ENCODE measurements at places on chromosomes 13 and 19.

DNA sequence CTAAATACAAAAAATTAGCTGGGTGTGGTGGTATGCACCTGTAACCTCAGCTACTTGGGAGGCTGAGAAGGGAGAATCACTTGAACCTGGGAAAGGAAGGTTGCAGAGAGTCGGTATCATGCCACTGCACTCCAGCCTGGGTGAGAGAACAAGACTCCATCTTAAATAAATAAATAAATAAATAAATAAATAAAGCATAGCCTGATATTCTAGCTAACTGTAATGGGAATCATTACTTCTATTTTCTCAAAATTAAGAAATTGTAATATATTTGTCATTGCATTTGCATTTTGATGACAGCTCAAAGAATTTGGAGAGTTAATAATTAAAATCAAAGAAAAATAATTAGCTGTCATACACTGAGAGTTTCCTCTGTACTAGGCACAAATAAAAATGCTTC lies 561.1 kb downstream of the EFNB2 start:
- DNase-seq: no peak

DNA sequence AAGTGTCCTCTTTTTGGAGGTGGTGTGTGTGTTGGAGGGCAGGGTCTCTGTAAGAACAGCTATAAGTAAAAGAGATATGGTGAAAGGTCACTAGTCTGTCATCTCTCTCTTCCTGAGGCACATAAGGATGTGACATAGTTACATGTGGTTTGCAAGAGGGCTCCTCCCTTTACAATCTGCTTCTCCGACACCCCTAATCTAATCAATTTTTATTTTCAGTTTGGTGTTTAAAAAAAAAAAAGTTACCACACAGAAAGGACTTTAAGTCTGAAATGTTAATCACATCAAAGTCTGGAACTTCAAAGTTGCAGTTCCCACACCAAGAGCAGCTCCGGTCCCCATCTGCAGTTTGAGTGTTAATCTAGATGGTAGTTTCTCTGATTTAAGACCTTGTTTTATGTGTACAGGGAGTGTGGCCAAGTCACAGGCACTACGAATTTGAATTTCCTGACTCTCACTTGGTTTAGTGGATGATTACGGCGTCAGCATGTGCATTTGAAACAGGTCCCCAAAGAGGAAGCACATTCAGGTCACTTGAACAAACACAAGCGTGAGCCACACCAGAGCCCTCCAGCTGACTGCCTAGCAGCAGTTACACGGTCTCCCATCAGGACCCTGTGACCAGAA lies 53.1 kb downstream of the FOXO1 start:
- no peak for DNase-seq

- DNase-seq: no peak
Measured at GRCh38 chr13:38905081-38905480, 85.5 kb downstream of the STOML3 start.

DNA sequence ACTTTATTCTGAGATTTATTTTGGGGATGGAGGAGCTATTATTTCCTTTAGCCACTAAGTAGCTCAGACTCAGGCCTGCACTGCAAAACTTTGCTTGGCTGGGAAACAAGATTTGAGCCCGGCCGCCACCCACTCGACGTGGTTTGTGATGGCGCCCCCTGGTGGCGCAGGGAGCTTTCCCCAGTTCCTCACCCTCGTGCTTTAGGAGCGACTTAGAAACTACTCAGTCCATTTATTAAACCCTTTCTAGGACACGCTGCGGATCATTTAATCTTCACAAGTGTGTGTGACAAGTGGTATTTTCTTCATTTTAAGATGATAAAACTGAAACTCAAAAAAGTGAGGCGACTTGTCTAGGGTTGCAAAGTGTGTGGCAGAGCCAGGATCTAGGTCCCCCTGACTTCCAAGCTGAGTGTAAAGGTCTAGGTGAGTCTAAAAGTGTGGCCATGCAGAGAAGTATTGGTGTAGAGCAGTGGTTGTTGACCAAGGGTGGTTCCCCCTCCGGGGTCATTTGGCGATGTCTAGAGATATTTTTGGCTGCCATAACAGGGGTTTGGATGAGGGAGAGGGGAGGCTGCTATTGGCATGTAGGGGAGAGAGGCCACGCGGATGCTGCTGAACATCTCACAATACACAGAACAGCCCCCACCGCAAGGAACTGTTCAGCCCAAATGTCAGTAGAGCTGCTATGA lies 2.2 kb downstream of the CXCL17 start:
- DNase-seq: peak; percentile 76

DNA sequence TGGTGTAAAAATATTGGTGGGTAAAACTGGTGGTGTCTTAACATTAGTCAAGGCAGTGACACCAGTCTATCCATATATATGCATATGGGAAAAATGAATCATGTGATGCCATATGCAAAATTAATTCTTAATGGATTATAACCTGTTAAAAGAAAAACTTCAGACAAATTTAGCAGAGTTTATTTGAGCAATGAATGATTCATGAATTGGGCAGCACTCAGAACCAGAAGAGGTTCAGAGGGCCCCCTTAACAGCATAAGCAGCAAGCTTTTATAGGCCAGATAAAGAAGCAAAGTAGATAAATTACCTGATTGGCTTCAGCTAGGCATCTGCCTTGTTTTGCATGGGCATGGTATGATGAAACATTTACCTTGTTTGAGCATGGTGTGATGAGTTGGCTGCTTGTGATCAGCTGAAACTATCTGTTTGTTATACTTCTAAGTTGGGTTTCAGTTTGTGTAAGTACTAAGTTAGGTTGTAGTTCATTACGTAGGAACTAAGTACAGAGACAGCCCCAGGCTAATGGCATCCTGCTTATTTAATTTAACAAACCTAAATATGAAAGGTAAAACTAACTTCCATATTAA lies 66.6 kb downstream of the DNAJC15 start:
- no peak for DNase-seq

- no peak for DNase-seq
Measured at GRCh38 chr13:46354156-46355087, 32.6 kb downstream of the RUBCNL start.

DNA sequence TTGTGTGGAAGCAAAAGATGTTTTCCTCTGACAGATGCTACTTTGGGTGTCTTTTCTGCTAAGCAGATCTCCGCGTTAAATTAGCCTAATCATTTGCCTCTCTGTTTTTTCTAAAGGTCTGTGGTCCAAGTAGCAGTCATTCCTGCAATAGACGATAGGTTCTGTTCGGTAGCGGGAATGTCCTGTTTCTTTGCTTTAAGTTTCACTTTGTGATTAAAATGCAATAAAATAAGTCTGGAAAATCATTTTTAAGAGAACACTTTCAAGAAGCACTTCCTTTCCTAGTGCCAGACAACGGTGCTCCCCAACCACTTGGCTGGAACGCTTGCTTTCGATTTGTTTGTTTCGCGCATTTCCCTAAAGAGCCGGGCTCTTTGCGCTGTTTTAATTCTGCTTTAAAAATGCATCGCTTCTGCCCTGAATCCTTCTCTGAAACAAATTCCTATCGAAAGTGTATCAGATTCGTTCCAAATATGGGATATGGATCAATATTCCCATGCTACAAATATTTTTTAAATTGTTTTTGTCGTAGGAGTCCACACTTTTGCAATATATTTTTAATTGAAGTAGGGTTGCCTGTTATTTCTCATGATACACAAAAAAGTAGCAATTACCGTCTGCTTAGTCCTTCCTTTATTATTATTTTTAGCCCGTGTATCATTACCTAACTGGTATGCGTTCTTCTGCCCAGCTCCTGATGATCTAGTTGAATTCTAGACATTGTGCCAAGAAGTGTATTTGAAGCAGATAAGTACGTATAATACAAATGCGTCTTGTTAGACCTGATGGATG lies 14.2 kb downstream of the ZIC2 start:
- no peak for DNase-seq

DNA sequence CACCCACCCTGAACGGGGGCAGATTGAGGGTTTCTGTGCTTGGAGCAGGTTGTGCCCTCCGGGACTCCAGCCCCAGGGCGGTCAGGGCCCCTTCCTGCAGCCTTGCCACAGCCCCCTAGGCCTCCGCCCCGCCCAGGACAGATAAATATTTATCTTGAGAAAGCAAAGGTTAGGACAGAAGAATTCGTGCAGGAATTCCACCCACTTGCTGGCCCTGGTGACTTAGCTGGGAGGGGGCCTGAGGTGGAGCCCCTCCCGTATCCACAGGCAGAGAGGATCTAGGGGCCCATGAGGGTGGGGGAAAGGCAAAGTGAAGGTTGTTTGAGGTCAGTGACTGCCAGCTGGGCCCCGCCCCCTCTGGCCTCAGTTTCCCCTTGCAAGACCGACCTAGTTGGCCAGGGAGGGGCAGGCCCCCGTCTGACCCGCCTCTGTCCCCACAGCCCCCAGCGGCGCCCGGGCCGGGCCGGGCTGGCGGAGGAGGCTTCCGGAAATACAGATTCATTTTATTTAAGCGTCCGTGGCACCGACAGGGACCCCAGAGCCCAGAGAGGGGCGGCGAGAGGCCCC lies 5.2 kb downstream of the MIDN start:
- DNase-seq: no peak

GRCh38 chr13:38180126-38180525 lies 169.5 kb upstream of the UFM1 start:
- DNase-seq: no peak

DNA sequence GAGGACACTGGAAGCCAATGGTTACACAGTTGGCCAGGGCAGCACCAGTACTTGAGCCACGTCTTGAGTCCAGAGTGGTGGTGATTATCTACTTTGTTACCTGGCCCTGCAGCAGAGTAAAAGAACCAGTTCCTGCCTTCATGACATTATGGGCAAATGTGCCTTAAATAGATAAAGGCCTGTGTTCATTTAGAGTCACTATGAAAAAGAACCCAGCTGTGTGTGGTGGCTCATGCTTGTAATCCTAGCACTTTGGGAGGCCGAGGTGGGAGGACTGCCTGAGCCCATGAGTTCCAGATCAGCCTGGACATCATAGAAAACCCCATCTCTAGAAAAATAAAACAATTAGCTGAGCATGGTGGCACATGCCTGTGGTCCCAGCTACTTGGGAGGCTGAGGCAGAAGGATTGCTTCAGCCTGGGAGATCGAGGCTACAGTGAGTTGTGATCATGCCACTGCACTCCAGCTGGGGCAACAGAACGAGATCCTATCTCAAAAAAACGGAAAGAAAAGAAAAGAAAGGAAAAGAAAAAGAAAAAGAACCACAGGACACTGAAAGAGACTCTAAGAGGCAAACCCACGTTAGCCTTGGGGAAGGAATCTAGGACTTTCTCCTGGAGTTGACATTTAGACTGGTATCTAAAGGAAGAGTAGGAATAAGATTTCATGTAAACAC lies 3.4 kb upstream of the IRF2BP1 start:
- no peak for DNase-seq

- no peak for DNase-seq
Measured at GRCh38 chr13:27079421-27079958, 92.1 kb downstream of the USP12 start.

- DNase-seq: peak; percentile 27
Measured at GRCh38 chr19:50252111-50252886, 48.9 kb downstream of the MYH14 start.

GRCh38 chr19:40264314-40265054 lies 20.7 kb downstream of the AKT2 start:
- DNase-seq: no peak

GRCh38 chr13:88014527-88014926 lies 343.4 kb downstream of the SLITRK5 start:
- no peak for DNase-seq

- DNase-seq: no peak
Measured at GRCh38 chr19:51076631-51077213, 6.0 kb downstream of the KLK14 start.

GRCh38 chr19:13700621-13701020 lies 63.7 kb upstream of the MRI1 start:
- no peak for DNase-seq
